ENCODE measurements at places on chromosomes 12 and 14.

GRCh38 chr12:124727264-124727800 lies 136.3 kb downstream of the SCARB1 start:
- DNase-seq = peak; percentile 15

- DNase-seq = no peak
Measured at GRCh38 chr14:85295318-85295717, 234.6 kb upstream of the FLRT2 start.

GRCh38 chr12:24306001-24306400 lies 356.5 kb upstream of the SOX5 start:
- DNase-seq = no peak

GRCh38 chr12:111033281-111034082 lies 113.1 kb upstream of the MYL2 start:
- no peak for DNase-seq

DNA sequence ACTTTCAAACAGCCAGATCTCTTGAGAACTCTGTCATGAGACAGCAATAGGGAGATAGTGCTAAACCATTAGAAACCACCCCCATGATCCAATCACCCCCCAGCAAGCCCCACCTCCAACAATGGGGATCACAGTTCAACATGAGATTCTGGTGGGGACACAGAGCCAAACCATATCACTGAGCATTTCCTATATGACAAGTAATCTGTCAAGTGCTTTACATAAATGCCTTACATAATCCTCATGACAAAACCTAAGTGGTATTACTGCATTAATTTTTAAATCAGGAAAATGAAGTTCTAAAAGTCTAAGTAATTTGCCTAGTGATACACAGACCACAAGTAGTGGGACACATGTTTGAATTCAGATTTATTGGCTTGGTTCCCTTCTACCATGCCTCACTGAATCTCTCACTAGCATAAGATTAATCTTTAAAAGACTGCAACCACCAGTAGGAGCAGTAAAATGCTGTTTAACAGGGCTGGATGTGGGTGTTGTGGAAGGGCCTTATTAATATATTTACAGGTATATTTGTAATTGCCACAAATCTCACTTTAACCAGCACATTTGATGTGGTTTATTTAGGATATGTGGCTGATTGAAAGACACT lies 323.1 kb upstream of the FBXO33 start:
- DNase-seq = no peak

DNA sequence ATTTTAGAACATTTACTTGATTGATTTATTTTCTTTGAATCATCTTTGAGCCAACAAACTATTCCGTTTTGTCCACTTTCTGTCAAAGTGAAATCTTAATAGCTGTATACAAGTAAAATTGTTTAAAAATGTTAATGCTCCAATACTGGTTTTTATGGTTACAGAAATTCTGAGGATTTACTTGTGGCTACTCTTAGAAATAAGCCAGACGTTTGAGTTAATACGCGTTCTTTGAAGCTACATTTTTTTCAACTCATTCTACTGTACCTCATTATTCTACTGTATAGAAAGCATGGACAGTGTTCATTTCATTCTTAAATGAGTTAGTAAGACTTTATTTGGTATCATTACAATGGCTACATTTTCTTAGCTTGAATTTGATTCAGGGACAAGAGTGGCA lies 996.2 kb upstream of the FLRT2 start:
- DNase-seq = no peak

- DNase-seq = no peak
Measured at GRCh38 chr14:35760143-35760542, 49.0 kb downstream of the RALGAPA1 start.

- no peak for DNase-seq
Measured at GRCh38 chr12:131672941-131673887, 37.7 kb upstream of the SFSWAP start.

DNA sequence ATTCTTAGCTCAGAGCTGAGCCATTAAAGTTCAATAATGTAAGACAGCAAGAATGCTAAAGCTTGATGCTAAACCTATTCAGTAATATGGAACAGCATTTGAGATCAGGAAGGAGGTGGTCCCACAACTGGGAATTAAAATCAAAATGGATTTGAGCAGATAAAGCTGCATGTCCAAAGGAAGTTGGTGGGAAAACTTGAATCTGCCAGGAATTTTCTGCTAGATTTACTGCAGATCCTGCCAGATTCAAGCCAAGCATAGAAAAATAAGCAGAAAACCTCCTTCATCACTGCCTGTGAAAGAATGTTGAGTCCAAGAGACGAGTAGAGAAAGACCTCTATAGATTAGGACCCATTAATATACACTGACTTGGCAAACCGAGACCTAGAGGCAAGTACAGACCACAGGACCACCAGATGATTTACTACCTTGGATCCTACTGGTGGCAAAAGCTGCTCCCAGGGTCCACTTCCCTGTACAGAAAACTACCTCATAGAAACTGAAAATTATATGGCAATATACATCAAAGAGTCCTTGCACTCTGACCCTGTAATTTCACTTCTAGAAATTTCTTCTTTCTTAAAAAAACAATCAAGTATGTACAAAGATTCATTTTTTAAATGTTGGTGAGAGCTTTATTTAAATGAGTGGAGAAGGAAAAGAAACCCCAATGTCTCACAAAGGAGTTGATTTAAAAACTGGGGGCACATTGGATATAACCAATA lies 263.2 kb downstream of the DAD1 start:
- no peak for DNase-seq

- no peak for DNase-seq
Measured at GRCh38 chr14:68660495-68660894, 132.4 kb downstream of the ZFP36L1 start.

DNA sequence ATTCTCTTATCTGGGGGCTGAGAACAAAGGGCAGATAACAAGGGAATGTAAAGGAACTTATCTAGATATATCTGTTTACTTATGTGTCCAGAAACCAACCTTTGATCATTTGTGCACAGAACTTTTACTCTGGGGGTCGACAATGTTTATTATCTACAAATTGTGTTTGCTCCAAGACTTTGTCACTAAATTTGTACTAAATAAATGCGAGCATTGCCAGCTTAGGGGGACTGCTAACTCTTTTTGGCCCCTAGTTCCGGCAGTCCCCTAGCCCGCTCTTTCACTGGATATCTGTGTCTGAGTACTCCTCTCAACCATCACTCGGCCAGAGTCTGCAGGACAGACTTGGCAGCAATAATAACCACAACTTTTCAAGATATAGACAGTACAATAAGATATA lies 88.2 kb downstream of the FSCB start:
- no peak for DNase-seq

DNA sequence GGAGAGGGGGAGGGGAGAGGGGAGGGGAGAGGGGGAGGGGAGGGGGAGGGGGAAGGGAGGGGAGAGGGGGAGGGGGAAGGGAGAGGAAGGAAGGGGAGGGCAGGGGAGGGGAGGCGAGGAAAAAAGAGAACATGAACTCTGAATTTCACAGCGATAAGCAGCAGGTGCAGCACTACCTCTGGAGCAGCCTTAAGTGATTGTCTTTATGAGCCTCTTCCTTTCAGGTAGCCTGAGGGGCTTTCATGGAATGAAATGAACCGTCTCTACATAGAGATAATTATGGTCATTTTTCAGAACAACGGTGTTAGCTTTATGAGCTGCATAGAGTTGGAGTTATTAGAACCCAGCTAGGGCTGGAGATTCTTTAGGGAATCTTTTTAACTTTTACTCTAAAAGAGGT lies 18.1 kb upstream of the PTCSC3 start:
- DNase-seq = no peak

DNA sequence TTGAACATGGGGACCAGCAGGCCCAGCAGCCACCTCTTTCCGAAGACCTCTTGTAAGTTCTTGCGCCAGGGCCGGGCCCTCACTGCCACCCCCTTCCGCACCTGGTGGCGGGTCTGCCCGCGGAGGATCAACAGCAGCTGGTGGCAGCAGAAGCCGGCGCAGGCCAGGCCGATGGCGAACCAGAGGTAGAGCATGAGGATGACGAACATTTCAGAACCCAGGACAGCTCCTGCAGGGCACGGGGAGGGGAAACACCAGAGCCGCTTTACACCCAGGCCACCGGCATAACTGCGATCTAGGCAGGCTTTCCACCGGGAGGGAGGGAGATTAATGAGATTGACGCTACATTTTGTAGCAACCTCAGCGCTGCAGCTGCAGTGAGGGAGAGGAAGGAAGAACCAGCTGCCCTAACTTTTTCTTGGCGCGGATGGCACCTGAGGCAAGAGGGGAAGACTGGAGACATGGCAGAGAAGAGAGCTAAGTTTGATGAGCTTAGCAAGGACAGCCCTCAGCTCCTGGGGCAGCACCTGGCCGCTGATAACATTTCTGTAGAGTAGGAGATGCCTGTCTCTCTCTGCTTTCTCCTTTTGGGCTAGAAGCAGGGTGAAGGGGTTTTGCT lies 7.8 kb downstream of the ZDHHC22 start:
- no peak for DNase-seq
